ENCODE measurements at places on chromosomes 2 and 18.
A peak's percentile ranks its signal among the peaks of the same experiment; 100 is the strongest.

GRCh38 chr2:129240061-129240460 is 739.4 kb upstream of the RAB6C start:
- DNase-seq, result no peak

GRCh38 chr18:59729781-59730180 is 32.6 kb upstream of the CCBE1 start:
- no peak for DNase-seq

- no peak for DNase-seq
Measured at GRCh38 chr2:61091485-61091884, 25.8 kb downstream of the SANBR start.

DNA sequence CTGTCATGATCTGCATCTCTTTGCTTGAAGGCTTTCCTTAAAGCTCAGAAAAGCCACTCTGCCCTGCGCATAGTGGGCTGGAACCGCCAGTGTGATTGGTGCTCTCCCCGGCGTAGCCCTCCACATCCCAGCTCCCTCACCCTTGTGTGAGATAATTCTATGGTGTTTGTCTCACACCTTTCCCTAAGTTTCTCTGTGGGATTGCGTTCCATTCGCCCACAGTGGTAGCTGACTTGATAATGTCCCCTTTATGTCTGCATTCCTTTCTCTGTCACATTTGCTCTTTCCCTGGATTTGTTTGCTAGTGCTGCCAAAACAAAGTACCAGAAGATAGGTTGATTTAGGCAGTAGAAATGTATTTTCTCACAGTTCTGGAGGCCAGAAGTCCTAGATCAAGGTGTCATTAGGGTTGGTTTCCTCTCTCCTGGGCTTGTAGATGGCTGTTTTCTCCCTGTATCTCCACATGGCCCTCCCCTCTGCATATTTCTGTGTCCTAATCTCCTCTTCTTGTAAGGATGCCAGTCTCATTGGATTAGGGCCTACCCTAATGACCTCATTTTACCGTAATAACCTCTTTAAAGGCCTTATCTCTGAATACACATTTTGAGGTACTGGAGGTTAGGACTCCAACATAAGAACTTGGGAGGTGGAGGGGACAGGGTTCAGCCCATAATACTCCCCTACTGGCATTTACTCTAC is 7.4 kb upstream of the TMEM87B start:
- DNase-seq, result no peak

DNA sequence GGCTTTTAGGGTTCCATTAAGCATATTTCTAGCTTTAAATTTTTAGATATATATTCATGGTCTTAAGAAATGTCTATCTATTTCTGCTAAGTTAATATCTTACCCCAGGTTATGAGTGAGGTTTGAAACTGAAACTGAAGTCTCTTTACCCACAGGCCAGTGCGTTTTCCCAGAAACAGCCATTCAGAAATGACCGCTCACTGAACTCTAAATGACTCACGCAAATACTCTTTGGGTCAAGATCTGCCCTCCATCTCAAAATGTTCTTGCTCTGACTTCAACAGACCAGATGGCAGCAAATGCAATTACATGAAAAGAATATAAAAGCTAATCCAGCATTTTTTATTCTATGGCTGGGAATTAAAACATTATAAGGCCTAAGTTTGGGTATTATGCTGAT is 315.2 kb downstream of the TDRD15 start:
- DNase-seq, result no peak

DNA sequence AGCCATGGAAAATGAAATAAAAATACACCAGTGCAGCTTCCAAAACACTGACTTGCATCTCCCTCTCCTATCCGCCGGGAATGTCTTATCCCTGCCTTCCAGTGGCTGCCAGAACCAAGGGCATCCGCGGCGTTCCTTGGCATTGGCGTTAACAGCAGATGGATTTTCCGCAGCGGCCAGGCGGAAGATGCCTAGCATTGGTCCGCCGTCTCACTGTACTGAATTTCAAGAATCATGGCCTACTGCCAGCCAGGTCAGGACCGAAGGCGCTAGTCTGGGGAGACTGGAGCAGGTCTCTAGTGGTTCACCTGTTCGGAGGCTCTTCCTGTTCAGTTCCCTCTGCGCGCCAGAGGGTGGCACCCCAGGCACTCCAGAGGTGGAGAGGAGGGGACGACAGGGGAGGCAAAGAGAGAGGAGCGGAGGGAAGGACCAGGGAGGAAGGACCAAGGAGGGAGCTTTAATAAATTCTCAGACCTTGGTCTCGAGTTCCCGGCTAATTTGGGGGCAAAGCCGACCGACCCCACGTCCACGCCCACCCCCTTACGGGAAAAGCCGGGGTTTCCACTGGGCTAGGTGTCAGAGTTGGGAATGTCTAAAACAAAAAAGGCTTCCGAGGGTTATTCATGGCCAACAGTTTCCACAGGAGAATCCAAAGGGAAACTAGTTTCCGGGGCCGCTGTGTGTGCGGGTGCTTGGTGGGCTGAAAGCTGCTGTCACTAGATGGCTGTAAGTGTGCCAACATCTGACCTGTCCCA is 3.7 kb upstream of the BCL2L11 start:
- DNase-seq, result peak; percentile 88

DNA sequence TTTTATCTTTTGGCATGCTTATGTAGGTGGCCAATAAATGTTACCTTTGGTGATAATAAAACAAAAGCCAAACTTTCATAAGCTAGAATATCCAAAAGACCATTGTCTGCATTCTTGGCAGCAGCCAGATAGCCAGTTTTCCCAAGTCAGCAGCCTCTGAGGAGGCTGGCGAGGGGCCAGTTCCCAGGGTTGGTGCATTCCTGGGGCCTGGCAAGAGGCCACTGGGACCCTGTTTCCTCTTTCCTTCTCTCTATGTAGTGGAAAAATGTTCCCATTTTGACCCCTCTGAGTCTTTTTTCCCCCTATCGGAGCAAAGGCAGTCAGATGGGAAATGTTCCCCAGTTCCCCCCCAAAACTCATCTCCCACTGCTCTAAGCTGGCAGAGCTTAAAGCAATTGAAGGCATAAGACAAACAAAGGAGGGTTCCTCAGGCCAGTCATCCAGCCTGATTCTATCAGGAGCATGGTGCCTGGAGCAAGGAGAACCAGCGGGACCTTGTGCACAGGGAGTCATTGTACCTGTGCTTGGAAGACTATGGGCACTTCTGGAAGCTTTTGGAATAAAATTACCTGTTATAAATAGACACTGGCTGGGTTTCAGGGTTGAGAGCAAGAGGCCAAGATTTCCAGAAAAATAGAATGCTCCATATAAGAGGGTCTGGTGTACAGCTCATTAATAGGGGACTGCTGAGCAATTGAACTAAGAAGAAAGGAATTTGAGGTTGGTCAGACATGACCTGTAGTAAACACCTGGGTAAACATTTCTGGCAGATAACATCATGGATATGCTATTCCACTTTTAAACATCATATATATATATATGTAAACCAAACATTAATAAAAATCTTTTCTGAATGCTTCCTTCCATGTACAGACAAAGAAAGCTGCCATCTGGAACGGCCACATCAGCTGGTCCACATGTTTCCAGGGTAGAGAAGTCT is 63.4 kb downstream of the NCKAP5 start:
- DNase-seq, result no peak

- peak; percentile 10 for DNase-seq
Measured at GRCh38 chr2:214830794-214831346, 21.4 kb upstream of the BARD1 start.

- no peak for DNase-seq
Measured at GRCh38 chr18:44823286-44823685, 142.6 kb downstream of the SETBP1 start.

- no peak for DNase-seq
Measured at GRCh38 chr18:54585743-54586142, 5.3 kb upstream of the DYNAP start.

DNA sequence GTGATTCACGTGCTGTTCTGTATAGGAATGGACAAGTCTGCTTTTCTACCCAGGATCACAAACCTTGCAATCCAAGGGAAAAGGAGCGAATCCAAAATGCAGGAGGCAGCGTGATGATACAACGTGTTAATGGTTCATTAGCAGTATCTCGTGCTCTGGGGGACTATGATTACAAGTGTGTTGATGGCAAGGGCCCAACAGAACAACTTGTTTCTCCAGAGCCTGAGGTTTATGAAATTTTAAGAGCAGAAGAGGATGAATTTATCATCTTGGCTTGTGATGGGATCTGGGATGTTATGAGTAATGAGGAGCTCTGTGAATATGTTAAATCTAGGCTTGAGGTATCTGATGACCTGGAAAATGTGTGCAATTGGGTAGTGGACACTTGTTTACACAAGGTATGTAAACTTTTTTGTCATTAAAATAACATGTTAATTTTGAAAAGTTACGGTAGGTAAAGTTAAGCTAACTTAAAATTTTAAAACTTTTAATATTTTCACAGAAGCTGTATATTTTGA is 33.0 kb downstream of the PPM1B start:
- no peak for DNase-seq

- DNase-seq, result no peak
Measured at GRCh38 chr2:195604706-195605105, 52.3 kb upstream of the SLC39A10 start.

DNA sequence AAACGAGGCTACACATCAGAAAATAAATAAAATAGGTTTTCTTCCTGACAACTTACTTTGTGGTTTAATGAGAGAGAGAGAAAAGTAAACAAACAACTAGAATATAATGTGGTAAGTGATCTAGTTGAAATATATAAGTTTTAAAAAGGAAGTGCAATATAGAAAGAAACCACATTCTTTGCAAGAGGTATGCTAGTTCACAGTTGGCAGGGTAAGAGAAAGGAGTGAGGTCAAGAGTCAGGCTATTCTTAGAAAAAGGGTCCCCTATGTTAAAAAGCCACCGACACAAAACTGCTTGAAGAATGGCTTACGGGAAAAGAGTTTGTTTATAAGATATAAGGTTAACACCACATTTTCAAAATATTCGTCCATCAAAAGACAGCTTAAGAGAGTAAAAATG is 462.1 kb downstream of the ERBB4 start:
- DNase-seq, result no peak

GRCh38 chr2:49772299-49772970 is 618.1 kb upstream of the FSHR start:
- DNase-seq, result no peak

GRCh38 chr2:102190430-102191107 is 3.7 kb downstream of the IL1RL2 start:
- DNase-seq, result no peak

- no peak for DNase-seq
Measured at GRCh38 chr2:152407806-152408205, 72.8 kb downstream of the FMNL2 start.

DNA sequence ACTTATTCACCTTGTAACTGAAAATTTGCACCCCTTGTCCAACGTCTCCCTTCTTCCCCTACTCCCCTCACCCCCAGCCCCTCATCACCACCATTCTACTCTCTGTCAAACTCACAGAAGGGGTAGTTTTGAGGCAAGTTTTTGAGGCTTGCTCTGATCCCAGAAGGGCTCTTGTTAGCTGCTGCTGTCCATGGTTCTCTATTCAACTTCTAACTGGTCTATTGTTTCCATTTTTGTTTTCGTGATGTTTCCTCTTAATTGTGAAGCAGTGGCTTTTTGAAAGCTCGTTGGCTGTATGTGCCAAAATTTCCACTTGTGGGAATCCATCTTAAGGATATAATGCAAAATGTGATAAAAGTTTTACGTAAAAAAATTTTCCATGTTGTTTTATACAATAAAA is 92.5 kb upstream of the CRACDL start:
- no peak for DNase-seq

DNA sequence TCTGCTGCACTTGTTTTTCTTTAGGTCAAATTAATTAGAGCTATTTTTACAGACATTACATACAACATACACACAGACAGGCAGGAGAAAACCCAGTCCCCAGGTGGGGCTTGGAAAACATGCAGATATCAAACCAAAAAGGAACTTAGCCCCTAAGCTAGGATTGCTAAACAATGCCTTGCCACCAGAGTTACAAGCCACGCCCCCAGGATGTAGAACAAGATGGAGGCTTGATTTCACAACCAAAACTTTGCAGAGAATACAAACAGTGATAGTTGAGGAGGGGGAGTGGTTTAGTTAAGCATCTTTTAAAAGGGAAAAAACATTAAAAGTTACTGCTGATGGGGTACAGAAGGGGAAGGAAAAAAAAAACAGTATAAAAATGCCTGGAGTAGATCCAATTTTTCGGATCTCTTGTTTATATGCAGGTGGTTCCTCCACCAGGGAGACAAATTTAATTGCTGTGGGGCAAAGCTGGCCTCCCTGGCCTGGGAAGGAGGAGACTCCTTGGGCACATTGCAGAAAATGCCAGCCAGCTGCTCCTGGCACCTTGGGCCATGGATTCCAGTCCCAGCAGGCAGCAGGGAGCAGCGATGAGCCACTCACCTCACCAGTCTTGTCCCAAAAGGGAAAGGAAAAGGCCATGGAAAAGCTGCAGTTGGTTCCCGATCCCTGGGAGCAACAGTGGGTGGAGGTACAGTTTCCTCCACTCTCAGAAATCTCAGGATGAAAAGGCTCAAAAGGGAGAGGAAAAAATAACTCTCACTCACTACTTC is 348.4 kb upstream of the REG3G start:
- no peak for DNase-seq

GRCh38 chr2:139357972-139358371 is 577.8 kb upstream of the NXPH2 start:
- DNase-seq, result no peak

DNA sequence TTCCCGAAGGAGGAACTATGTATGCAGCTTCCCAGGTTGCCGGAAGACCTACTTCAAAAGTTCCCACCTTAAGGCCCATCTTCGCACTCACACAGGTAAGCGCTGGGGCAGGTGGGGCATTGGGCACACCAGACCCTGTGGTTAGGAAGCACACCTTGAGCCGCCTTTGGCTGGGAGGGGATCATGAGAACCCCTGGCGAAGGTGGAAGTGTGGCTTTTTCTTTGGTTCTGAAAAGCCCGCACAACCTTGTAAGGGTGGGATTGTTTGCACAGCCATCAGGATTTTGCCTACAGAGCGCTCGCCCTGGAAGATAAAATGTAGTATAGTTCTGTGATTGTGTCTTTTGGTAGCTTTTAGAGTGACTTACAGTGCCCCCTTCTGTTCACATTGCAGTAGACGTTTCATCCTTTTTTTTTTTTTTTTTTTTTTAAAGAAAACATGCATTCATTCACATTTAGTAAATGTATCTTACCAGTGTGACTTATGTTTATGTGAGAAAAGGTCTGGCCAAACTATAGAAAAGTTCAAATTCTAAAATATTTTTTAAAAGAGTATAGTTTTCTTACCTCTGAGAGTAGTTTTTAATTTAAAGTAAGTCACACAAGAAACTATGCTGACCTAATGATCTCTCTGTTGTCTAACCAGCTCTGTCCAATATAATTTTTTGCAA is 5.3 kb downstream of the KLF11 start:
- peak; percentile 52 for DNase-seq

DNA sequence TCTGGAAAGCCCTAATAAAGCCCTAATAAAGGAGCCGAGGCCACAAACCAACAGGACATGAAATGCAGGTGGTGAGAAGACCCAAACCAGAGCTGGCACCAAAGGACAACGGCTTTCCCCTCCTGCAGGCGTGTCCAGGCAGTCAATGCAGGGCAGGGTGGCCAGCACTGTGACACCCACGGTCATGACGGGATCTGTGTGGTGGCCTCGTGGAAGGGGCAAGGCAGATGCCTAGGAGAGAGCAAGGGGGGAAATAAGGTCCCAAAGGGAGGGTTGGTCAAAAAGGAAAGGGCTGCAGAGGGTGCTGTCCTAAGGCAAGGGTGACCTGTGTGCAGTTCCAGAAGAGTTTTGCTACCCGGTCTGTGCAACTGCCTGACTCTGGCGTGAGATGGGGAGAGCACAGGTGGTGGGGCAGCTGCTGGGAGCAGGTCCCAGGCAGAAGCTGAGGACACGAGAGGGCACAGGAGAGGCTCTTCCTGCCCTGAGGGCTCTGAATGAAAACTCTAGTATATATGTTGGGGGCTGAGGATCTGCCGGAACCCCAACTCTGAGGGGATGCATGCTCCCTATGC is 156.7 kb downstream of the TPO start:
- DNase-seq, result no peak

Measured in NCI-H1105 treated with DMSO at 0.1 percent for 48 hours (cell line).